ENCODE measurements at places on chromosomes 12 and 14. TPM values are rescaled to one million over a fixed set of nuclear protein-coding genes. Genes with fewer than 3 reads are reported as not detected.

GRCh38 chr12:6199531-6200255 is 507 bp upstream of the CD9 start:
- no peak for DNase-seq

Gene CD27
- 2.5 TPM for polyA plus RNA-seq

DNA sequence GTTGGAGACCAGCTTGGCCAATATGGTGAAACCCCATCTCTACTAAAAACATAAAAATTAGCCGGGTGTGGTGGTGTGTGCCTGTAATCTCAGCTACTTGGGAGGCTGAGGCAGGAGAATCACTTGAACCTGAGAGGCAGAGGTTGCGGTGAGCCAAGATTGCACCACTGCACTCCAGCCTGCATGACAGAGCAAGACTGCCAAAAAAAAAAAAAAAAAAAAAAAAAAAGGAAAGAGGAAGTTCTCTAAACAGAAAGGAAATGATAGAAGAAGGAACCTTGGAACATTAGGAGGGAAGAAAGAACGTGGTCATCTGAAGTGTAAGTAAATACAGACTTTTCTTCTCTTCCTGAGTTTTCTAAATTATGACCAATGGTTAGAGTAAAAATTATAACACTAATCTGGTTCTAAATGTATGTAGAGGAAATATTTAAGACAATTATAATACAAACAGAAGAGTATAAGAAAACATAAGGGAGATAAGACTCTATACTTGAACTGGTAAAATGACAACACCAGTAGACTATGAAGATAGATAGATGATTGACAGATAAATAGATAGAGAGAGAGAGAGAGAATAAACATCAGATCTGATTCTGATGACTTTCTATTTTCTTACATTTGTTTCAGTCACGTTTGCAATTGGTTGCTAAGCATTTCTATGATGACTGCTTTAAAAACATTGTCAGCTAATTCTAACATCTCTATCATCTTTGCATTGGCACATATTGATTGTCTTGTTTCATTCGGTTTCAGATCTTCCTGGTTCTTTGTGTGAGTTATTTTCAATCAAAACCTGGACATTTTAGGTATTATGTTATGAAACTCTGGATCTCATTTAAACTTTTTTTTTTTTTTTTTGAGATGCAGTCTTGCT is 12.9 kb upstream of the CORO1C start:
- DNase-seq: no peak

GRCh38 chr12:76637807-76638206 is 78.2 kb upstream of the OSBPL8 start:
- no peak for DNase-seq

DNA sequence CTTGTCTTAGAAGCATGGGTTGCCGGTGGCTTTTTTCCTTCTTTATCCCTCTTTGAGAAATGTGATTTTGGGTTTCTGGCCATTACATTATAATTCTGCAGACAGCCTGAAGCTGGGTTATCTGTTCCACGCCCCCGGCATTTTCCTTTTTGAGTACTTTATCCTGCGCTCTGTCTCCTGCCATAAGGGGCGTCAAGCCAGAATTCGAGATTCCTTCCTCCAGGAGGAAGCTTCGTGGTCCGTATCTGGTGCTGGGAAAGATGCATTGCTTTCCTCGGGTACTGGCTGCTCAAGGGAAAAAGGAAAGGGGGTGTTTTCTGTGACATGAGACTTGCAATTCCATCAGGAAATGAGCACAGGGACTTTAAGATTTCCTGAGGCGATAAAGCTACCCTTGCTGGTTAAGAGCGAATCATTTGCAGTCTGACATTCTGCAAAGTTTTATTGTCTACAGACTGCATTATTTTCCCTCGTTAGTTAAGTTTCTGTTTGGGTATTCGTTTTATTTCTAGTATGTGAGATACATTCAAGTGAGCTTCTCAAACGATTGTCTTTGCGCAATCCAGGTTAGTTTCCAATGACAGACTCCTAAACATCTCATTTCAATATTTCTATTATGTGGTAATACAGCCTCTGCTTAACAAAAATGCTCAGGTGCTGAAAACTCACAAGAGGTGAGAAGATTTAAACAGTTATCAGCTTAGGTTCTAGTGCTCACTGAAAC is 694 bp downstream of the AKAP5 start:
- DNase-seq: no peak

Measured in left renal cortex interstitium (tissue), 4 donors.